NCI-H1417 (cell line): ENCODE measurements at places on chromosomes 5 and 9.
A peak's percentile ranks its signal among the peaks of the same experiment; 100 is the strongest.

- DNase-seq, result no peak
These were observed 139.8 kb upstream of the RPS23 start for GRCh38 chr5:82417776-82418607.

- no peak for DNase-seq
These were observed 385.3 kb downstream of the PRELID2 start for GRCh38 chr5:145449794-145450193.

GRCh38 chr5:53126521-53126920 lies 17.0 kb upstream of the MOCS2 start:
- no peak for DNase-seq

DNA sequence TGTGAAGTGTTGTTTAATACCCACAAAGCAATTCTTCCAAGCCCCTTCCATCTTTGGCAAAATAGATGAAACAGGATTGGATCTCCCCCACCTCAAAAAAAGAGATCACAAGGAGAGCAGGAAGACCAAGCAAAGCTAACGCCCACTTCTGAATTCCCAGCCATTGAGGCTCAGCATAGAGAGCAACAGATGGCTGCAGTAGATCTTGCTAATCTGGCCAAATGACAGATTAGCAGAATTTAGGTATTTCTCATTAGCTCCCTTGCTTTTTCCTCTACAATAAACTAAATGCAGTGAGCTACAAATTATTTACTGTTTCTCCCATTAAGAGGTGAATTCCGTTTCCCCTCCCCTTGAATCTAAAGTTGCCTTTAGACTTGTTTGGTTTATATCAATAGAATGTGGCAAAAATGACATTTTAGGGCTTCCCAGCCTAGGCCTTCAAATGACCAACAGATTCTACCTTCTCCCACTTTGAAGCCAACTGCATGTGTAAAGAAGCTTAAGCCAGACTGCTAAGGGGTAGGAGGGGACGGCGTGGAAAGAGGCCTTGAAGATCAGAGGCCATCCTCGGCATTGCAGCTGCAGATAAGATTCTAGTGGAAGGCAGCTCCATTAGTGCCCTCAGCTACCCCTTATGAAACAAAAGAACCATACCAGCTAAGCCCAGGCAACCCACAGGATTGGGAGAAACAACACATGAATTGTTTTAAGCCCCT lies 56.8 kb upstream of the CPEB4 start:
- no peak for DNase-seq

GRCh38 chr9:79731171-79731890 lies 159.6 kb downstream of the TLE4 start:
- no peak for DNase-seq

- DNase-seq, result no peak
These were observed 115.2 kb upstream of the LHFPL2 start for GRCh38 chr5:78763659-78764189.

DNA sequence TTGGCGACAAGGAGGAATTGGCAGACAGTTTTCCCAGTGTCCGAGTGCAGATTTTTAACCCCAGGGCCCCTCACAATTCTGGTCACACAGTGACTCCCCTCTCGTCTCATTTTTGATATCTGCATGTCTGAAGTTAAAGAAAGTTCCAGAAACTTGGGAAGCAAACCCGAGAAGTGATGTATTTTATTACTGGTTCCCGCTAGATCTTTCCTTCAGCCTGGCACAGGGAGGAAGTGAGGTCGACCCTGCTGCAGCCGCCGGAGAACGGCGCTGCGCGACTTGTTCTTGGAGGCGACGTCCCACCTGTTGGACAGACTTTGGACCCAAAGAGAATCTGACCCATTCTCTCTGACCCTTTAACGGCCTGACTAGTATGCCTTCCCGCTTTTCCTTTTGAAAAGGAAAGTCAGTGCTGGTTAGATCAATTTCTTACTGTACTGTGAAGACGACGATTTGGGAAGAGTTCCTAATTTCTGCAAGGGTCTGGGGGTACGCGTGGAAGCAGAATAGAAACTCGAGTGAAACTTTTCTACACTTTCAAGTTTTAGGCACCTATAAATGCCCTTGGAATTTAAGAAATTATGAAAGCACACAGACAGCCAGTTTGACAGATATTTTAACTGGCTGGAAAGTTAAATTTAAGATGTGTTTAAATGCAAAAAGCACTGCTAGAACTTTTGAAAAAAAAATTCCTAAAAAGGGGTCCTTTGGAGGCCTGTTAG lies 744 bp downstream of the OTULIN start:
- DNase-seq, result peak; percentile 72
